NCI-H82 (cell line): ENCODE measurements at places on chromosomes 6 and 20.

DNA sequence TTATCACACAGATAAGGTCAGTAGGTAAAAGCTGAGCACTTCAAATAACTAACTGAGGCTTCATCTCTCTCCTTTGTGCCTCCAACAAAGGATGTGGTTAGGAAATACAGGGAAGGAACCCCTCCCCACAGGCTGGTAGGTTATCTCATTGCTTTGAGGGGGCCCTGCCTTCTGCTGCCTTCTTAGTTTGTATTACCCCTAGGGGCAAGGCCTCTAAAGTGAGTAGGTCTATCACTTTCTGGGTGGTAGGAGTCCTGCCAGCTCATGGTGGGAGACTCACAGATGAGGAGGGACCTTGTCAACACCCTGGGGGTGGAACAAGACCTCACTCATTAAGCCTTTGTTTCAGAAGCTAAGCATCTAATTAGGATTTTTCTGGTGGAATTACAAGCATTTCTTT is 34.6 kb downstream of the EDN1 start:
- no peak for DNase-seq

GRCh38 chr20:48754292-48754691 is 73.5 kb downstream of the PREX1 start:
- peak; percentile 84 for DNase-seq

DNA sequence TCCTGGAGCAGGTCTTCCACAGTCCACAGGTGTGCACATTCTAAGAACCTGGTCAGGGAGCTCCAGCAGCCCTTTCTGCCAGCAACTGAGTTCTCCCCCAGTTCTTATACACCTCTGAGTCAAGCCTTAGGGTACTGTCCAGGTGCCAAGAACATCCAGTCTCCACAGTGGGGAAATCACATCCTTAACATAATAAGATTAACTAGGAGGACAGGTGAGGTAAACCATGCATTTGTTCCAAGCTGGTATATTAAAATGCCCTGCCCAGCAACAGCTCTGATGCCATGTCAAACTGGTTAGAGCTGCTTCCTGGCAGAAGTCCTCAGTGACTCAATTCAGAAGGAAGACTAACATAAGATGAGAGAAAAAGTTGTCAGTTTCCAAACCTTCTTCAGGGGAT is 303.9 kb upstream of the SGK1 start:
- DNase-seq, result peak; percentile 60

GRCh38 chr6:85134172-85134571 is 315.7 kb upstream of the NT5E start:
- no peak for DNase-seq

DNA sequence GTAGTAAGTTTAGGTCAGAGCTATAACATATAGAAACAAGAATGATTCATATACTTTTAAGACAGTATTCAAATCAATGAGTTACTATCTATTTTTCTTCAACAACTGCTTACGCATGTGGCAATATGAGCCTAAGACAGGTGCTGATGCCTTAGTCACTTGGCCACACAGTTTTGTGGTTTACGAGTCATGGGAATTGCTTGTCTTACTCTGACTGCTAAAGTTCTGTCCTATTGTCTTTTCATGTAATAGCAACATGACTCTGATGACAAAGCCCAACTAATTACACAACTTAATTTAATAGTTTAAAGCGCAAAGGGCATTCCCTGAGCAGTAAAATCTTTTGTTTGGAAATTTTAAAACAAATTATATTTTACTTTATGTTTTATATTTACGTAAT is 159.3 kb upstream of the CENPW start:
- no peak for DNase-seq

DNA sequence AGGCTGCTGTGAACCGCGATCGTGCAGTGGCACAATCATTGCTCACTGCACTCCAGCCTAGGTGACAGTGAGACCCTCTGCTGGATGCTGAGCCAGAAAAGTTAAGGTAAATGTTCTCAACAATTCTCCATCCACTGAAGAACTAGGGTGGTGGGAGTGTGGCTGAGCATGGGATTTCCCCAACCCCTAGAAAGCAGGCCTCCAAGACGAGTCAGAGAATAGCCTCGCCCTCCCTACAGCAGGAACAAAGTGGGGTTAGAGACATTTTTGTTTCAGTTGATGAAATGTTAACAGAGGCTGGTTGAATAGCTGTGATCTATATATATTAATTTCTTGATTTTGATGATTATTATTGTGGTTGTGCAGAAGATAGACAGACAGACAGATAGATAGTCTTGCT is 6.1 kb upstream of the ALDH8A1 start:
- DNase-seq, result no peak

DNA sequence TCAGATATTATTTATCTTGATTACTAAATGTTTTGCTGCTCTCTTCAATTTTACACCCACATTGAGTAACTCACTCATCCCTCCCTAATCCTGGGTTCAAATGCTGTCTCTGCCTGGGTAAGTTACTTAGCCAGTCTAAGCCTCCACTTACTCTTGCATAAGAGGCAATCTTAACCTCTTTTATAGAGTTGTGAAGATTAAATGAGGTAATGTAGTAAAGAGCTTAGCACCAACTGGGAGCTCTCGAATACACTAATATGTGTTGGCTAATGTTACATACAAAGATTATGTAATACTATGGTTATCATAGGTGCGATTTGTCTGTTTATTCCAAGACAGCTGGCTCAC is 134.4 kb upstream of the STMND1 start:
- DNase-seq, result peak; percentile 73

- DNase-seq, result no peak
Measured at GRCh38 chr6:2531426-2532215, 219.1 kb downstream of the MYLK4 start.

- no peak for DNase-seq
Measured at GRCh38 chr6:165653196-165653595, 9.8 kb downstream of the PDE10A start.

DNA sequence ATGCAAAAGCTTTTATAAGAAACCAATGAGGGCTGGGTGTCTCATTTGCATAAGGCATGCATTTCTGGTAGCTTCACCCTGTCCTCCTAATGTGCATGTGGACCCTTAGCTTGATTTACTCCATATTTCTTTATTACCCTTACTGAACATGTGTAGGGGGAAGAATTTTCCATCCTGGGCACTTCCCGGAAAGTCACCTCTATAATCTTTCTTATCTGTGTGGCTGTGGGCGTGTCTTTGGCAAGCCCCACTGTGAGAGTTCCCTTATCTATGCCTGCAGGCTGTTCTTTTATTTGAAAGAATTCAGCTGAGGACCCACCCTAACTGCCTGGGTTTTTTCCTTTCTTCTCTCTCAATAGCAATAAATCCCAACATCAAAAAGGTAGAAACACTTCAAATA is 627.8 kb downstream of the DOK5 start:
- DNase-seq, result no peak

GRCh38 chr6:14121936-14122344 is 4.4 kb downstream of the CD83 start:
- no peak for DNase-seq

GRCh38 chr6:113829696-113830045 is 27.5 kb upstream of the MARCKS start:
- no peak for DNase-seq

DNA sequence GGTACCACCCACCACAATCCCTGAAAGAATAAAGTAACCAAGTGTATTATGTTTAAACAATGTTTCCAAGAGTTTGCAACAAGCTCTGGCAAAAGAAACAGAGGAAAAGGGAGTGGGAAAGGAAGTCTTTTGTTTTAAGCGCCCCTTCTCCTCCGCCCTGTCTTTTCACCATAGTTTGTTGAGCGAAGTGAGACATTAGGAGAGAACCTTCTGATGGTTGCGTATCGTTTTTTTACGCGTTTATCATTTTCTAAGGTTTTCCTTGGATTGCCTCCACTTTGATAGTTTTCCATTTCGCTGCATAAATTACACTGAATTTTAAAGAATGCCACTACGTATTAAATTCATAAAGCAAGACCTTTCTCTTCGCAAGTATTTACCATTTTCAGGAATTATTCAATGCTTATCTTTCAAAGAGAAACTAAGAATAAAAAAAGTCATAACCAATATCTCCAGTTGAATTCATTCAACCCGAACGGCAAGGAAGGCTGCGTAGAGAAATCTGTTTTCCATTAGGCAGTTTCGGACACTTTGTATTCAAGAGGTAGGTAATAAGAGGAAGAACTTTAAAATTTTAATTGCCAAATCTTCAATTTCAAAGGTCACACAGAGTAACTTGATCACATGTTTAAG is 920 bp upstream of the EPHA7 start:
- peak; percentile 28 for DNase-seq

GRCh38 chr6:75619230-75619899 is 17.7 kb downstream of the SENP6 start:
- DNase-seq, result no peak

DNA sequence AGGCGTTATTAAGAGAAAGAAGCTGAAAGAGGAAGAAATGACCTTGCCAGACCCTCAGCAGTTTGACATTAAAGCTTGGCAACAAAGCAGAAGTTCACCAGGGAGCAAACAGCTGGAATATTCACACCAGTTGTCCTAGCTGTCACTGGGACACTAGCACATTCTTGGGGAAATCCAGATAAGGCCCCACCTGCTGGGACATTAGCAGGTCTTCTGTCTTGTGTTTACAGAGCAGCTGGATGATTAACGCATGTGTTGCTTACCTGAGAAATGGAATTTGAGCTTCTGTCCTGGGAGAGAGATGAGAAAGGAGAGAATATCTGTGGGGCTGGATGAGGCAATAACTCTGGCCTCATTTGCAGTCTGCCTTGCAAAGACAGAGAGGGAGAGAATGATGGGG is 137.6 kb upstream of the RIN2 start:
- DNase-seq, result no peak

DNA sequence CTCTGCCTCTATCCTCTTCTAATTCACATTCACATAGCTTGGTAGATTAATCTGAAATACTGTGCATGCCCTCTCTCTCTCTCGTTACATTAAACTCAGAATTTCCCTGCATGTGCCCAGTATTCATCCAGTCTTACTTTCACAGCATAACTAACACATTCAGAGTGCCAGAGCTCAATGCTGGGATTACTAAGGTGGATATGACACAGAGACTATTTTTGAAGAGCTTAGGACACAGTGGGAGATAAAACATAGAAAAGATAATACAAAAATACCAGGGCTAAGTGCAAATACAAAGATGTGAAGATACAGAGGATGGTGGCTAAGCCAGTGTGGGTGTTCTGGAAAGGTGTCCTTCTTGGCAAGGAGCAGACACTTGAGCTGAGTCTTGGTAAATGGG is 6.3 kb downstream of the SYNE1 start:
- DNase-seq, result no peak

GRCh38 chr6:21022343-21023107 is 488.3 kb downstream of the CDKAL1 start:
- DNase-seq, result no peak

GRCh38 chr6:149898966-149899365 is 1.1 kb upstream of the RAET1E start:
- no peak for DNase-seq

DNA sequence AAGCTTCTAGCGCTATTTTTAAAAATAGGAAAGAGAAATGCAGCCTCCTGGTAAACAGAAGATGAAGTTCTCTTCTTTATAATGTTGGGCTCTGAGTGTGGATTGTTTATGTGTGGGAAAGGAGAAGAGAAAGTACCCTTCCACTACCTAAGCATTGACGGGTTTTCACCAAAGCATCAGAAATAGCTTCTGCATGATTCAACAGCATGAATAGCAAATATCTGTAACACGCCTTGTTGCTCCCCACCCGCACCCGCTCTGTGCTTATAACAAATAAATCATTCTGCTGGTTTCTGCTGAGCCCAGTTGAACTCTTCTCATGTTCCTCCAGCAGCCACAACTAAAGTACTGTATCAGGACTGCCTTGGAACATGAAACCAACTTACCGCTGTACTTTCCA is 20.7 kb downstream of the TXLNB start:
- no peak for DNase-seq

DNA sequence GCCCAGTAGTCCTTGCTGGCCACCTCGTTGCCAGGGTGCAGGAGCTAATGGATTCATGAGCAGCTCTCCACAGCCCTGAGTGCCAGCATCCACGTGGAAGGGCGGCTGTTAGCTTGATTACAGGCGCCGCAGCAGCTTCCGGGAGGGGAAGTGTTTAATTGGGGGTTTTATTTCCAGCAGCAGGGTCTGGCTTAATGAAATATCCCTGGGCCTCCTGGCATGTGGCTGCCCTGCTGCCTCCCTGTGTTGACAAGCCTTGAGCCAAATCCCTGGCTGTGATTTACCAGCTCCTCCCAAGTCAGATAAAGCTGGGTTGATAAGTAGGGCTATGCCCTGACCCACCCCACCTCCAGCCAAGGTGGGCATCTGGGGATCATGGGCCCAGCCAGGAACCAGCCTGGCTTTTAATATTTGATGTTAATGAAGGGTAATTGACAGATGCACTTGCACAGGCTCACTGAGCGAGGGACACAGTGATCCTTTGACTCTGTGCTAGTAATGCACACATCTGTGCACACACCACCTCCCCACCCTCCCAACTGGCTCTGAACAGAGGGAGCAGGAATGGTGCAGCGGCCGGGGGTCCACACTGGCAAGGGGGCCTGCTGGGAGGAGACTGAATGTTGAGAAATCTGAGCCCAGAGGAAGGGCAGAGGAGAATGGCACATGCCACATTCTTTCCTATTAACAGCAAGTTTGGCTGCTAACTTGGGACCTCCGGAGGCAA is 13.6 kb downstream of the GLP1R start:
- DNase-seq, result peak; percentile 95

DNA sequence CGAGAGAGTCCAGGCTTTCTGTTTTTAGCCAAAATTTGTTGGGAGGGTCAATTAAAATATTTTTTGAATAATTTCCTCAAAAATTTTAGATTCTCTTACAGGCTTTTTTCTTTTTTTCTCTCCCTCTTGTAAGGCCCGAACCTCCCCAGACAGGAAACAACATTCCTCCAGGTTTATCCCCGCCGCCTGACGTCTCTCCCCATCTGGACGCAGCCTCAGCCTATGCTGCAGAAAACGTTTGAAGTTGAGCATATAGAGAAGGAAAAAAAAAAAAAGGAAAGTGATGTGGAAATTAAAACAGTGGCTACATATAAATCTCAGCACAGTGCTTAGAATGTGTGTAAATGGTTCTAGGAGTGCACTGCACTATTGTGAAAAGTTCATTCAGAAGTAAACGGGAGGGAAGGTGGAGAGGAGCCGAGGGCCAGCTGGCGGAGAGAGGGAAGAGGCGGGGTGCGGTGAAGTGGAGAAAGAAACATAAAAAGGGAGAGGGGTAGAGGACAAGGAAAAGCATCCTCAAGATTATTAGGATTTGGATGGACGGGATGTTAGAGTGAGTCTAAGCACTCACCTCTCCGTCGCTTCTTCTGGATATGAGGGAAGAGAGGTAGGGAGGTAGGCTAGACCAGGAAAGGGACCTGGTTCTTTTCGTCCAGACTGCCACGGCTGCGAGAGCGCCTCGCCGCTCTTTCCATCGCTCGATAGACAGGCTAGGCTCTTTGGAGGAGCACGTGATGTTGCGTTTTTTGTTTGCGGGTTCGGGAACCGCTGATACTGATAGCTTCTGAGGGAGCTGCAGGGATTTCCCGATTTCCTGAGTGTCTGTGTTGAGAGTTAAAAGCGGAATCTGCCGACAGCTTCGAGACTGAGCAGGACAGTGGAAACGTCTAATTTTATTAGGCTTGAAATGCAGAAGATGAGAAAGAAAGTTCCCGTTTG is 98.7 kb downstream of the TRIM27 start:
- peak; percentile 52 for DNase-seq
